ENCODE measurements at places on chromosomes 12 and 14.

DNA sequence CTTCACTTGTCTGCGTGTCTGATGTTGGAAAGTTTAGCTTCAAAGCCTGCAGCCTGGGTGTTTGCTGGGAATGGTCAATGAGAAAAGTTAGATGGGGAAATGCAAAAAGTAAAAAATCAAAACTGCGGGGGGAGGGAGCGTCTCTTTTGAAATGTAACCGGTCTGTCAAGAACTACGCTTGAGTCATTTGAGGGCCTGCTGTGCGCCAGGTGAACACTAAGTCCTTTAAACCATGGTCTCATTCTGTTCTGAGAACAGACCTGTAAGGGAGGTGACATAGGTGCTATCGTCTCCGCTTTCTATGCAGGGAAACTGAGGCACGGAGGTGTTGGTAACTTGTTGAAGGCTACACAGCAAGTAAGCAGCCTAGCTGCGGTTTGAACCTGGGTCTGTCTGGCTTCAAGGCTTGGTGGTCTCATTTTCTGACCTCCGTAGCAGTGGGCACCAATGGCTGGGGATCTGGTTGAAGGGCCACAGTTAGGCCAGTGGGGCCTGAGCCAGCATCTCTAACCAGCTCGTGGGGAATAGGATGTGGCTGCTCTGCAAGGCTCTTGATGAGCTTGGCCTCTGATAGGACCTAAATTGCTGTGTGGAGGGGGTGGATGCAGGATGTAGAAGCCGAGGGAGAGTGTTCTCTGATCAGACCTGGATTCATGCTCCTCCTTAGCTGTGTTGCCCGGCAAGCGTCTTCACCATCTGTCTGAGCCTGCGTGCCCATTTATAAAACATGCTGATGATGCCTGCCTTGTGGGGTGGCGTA, 41.5 kb downstream of the KCTD10 start:
- DNase-seq: no peak
- H3K27ac ChIP-seq: no peak overlapping the region
- no peaks in the 10 kb centered on the region for H3K4me1 ChIP-seq
- no peak overlapping the region for H3K4me3 ChIP-seq
- H3K27me3 ChIP-seq: no peaks in the 10 kb centered on the region

DNA sequence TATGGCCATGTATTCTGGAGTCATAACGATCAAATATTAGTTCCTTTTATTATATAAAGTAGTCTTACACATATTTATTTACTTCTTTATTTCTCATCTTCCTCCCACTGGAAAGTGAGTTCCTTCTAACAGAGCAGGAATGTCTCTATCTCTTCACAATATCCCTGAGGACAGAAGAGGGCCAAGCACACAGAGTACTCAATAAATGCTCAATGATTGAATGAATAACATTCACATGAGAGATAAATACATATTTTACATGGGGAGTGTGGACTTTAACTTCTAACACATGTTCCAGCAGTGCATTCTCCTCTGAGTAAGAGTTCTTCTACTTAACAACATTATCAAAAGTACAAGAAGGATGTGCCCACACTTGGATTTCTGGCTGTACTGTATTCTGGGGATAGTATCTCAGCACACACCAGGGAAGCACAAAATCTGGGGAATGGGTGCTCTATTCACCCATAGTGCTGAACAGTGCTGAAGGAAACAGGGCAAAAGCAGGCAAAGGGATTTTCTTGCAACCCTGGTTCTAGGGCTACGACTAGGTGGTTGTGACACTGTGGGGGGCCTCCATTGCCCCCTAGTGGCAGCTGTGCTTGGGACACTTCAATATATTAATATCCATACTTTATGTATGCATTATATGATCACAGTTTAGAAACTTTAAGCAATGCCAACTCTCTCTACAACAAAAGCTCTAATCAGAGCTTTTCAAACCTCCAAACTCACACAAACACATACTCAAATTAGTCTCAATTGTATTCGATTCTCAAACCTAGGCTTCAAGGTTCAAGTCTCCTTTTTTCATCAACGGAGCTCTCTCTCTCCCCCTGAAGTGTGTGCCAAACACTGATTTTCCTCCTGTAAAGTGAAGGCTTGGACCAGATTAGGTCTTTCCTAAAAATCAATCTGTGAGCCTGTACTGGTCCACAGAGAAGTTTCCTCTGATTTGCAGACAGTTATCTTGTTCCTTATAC, 115.5 kb downstream of the SLC2A13 start:
- no peaks in the 10 kb centered on the region for H3K36me3 ChIP-seq
- peaks cover 5% of the 10 kb centered on the region for H3K4me1 ChIP-seq
- DNase-seq: no peak
- H3K27me3 ChIP-seq: no peaks in the 10 kb centered on the region

- DNase-seq: no peak
- no peaks in the 10 kb centered on the region for H3K27me3 ChIP-seq
- H3K27ac ChIP-seq: no peak overlapping the region
- no peaks in the 10 kb centered on the region for H3K4me1 ChIP-seq
- H3K36me3 ChIP-seq: no peaks in the 10 kb centered on the region
Observed at GRCh38 chr12:5388581-5389535, 43.0 kb upstream of the NTF3 start.

DNA sequence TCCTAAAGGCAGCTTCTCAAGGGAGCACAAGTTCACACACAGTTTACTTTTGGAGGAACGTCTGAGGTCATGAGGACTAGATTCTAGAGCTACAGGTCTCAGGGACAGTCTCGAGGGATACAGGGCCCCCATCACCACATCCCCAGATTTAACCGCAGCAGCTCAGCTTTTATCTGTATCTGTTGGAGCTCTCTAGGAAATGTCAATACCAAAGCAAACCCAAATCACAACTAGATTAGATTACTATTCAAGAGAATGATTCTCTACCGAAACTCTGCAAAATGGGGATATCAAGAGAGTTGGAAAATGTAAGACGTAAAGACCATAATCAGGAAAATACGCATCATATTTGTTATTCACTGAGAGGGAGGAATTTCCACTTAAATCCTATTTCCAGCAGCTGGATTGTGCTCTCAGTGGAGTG, 4.0 kb upstream of the MYRFL start:
- no peaks in the 10 kb centered on the region for H3K4me1 ChIP-seq
- no peak for DNase-seq
- no peaks in the 10 kb centered on the region for H3K36me3 ChIP-seq
- H3K27me3 ChIP-seq: no peaks in the 10 kb centered on the region
- H3K27ac ChIP-seq: no peak overlapping the region

- no peak overlapping the region for H3K4me3 ChIP-seq
- peaks cover 10% of the 10 kb centered on the region for H3K36me3 ChIP-seq
- no peaks in the 10 kb centered on the region for H3K27me3 ChIP-seq
Observed at GRCh38 chr14:39033371-39033770, 69.7 kb downstream of the SEC23A start.

GRCh38 chr12:48925304-48926011, at the start of gene FKBP11:
TSS of gene FKBP11 (minus strand) at chr12:48925492. CDS start at chr12:48925428, 64 bp downstream.
- H3K36me3 ChIP-seq: peaks cover 87% of the 10 kb centered on the region
- H3K4me3 ChIP-seq: peak within 1 kb of the TSS; percentile 79
- H3K27ac ChIP-seq: no peak within 1 kb of the TSS
- H3K4me1 ChIP-seq: peaks cover 6% of the 10 kb centered on the region
- no peak for DNase-seq
- no peaks in the 10 kb centered on the region for H3K27me3 ChIP-seq

- H3K36me3 ChIP-seq: no peaks in the 10 kb centered on the region
- H3K4me3 ChIP-seq: no peak overlapping the region
- H3K27me3 ChIP-seq: no peaks in the 10 kb centered on the region
Observed at GRCh38 chr12:93519859-93520258, 52.5 kb downstream of the MRPL42 start.

DNA sequence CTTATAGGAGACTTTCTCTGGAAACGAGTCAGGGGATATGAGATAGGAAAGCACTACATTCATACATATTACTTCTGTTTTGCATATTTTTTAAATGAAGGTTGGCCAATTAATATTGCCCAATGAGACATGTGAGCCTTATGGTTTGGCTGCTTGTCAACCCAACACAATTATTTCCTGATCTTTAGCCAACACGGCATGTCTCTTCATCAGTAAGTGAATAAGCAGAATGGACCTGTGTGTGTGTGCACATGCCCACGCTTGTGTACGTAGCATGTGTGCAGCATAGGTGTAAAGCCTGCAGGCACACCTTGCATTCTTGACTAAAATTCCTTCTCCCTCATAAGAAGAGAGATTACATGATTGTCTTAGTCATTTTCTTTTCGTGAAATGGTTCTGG, 88.3 kb downstream of the STON2 start:
- H3K27me3 ChIP-seq: no peaks in the 10 kb centered on the region
- H3K4me1 ChIP-seq: peaks cover 24% of the 10 kb centered on the region
- no peak overlapping the region for H3K4me3 ChIP-seq
- no peak for DNase-seq

- no peaks in the 10 kb centered on the region for H3K36me3 ChIP-seq
- H3K27ac ChIP-seq: no peak overlapping the region
- DNase-seq: no peak
- no peak overlapping the region for H3K4me3 ChIP-seq
- no peaks in the 10 kb centered on the region for H3K27me3 ChIP-seq
- no peaks in the 10 kb centered on the region for H3K4me1 ChIP-seq
Observed at GRCh38 chr12:5733916-5734315, 211.1 kb downstream of the ANO2 start.

DNA sequence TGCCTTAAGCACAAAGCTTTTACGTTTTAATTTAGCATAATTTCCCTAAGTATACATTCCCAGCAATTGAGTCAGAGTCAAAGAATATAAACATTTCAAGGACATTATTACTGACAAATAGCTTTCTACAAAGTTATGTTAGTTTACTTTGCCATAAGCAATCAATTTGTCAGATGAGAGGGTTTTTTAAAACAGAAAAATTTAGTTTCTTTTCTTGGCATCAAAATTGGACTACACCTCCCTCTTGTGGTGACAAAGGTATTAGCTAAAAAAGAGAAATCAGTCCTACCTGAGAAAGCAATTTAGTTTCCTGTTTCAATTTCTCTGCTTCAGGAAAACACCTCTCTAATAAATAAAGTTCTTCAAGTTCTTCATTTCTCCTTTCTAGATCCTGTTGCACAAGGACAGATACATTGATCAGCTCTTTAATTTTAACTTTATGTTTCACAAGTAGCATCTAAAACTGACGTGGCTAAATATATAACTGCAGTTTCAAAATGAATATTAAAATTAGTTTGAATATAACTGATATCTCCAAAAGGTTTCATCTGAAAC, 39.9 kb downstream of the DNAI7 start:
- no peak overlapping the region for H3K27ac ChIP-seq
- peak; percentile 6 for DNase-seq
- no peak overlapping the region for H3K4me3 ChIP-seq
- H3K4me1 ChIP-seq: no peaks in the 10 kb centered on the region
- no peaks in the 10 kb centered on the region for H3K27me3 ChIP-seq

DNA sequence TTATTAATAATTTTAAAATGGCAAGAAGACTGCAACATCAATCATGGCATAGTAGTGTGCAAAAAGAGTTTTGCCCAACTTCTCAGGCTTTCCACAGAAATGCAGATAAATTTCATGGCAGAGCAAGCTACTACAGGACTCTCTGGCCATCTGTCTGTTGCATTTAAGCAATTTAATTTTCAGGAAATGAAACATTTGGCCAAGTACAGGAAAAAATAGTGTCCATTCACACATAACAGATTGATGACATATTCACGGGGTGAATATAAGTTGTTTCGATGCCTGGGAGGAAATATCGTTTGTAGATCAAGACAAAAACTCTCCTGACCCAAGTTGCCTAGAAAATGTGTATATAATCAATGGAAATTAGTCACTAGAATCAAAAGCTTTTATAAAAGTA, 324.0 kb downstream of the PRKD1 start:
- DNase-seq: no peak
- no peaks in the 10 kb centered on the region for H3K36me3 ChIP-seq
- H3K4me3 ChIP-seq: no peak overlapping the region
- peaks cover 5% of the 10 kb centered on the region for H3K4me1 ChIP-seq

DNA sequence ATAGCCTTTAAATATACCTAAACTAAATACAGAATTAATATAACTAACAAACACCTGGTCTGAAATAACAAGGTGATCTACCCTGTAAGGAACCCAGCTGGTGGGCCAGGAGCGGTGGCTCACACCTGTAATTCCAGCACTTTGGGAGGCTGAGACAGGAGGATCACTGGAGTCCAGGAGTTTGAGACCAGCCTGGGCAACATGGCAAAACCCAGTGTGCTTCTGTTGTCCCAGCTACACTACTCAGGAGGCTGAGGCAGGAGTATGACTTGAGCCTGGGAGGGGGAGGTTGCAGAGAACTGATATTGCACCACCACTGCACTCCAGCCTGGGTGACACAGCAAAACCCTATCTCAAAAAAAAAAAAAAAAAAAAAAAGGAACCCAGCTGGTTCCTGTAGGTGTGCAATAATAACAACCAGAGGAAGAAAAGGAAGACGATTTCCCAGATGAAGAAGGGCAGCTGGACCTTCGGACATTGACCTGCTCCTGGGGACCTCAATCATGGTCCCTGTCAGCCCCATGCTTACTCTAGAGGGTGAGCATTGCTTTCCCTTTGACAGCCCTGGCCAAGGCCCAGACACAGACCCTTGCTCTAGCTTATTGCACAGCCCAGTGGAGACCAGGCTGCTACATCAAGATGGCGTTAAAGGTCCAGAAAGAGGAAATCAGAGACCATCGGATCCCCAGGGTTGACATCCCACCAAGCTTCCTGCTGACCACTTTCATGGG, 5.4 kb downstream of the FOS start:
- peaks cover 19% of the 10 kb centered on the region for H3K36me3 ChIP-seq
- H3K27ac ChIP-seq: no peak overlapping the region
- H3K27me3 ChIP-seq: peaks cover 2% of the 10 kb centered on the region
- H3K4me3 ChIP-seq: no peak overlapping the region
- DNase-seq: no peak
- H3K4me1 ChIP-seq: peaks cover 16% of the 10 kb centered on the region

GRCh38 chr12:51065530-51065929, 17.4 kb downstream of the LETMD1 start:
- H3K27ac ChIP-seq: no peak overlapping the region
- H3K4me1 ChIP-seq: no peaks in the 10 kb centered on the region
- peaks cover 89% of the 10 kb centered on the region for H3K36me3 ChIP-seq

DNA sequence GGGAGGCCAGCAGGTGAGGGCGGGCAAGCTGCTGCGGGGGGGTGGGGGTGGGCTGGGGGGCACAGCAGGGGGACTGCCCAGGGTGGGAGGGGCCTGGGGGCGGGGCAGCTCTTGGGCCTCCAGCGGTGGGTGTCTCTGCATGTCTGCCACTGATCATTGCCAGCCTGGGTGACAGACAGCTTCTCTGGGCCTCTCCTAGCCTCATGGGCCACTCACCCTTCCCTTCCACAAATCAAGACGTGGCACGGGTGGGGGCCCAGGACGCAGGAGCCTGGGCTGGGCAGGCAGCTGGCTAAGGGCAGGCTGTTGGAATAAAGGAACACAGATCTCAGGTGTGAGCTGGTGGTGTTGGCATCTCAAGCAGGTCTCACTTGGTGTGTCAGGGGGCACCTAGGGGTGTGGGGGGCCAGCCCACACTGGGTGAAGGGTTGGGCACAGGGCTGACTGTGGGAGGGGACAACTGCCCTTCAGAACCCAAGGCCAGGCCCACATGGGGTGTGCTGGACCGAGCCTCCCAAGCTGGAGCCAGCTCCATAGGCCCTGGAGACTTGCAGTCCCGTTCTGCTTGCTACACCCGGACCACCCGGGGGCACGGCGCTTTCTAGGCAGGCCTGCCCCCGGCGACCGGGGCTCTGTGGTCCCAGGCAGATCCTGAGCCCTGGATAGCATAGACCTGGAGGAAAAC, 3.0 kb downstream of the TEDC1 start:
- H3K27me3 ChIP-seq: no peaks in the 10 kb centered on the region
- peaks cover 7% of the 10 kb centered on the region for H3K4me1 ChIP-seq
- peaks cover 2% of the 10 kb centered on the region for H3K36me3 ChIP-seq
- no peak overlapping the region for H3K27ac ChIP-seq
- no peak for DNase-seq

- H3K27me3 ChIP-seq: no peaks in the 10 kb centered on the region
- no peak overlapping the region for H3K27ac ChIP-seq
- DNase-seq: no peak
- H3K4me1 ChIP-seq: no peaks in the 10 kb centered on the region
Observed at GRCh38 chr12:88994971-88995370, 357.3 kb downstream of the DUSP6 start.
